ENCODE measurements at places on chromosomes 1 and 21. TPM values are rescaled to one million over a fixed set of nuclear protein-coding genes. Genes with fewer than 3 reads are reported as not detected.

ACTN2 gene
- total RNA-seq, result 0.05 TPM

DDR2 gene
- 1.2 TPM for total RNA-seq

DRAXIN gene
- 0.05 TPM for total RNA-seq

DNA sequence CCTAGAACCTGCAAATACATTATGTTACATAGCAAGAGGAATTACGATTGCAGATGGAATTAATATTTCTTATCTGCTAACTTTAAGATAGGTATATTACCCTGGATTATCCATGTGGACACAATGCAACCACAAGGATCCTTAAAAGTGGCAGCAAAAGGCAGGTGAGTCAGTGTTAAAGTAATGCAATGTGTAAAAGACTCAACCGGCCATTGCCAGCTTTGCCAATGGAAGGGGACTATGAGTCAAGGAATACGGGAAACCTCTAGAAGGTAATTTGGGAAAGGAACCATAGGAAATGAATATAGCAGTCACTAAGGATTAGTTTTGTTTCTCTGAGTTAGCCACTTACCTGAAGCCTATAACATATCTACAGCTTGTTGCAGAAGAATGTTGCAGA, 692.1 kb upstream of the ZP4 start:
- peak; percentile 51 for DNase-seq

DNA sequence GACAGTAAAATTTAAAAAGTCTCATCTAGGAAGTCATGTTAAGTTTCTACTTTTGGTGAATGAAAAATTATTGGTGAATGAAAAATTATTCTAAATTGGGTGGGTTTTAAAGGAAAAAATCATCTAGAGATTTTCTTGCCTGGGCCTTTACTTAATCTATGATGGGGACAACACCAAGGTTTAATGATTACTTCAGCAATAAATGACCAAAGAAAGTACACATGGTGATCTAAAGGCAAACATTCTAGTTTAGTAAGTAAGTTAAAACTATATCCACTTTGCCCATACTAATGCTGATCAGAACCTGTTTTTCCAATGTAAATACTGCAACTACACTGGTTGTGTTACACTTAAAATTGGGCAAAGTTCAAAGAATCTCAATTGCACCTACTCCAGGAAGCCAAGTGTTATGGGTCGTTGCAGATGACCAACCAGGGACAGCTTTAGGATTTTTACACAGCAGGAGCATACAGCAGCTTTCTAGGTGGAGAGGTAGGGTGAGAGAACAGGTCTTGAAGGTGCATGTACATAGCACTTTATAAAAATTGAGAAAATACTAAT, 14.6 kb upstream of the RPL5 start:
- DNase-seq, result no peak
